ENCODE measurements at places on chromosomes 4 and X. TPM values are rescaled to one million over a fixed set of nuclear protein-coding genes. Genes with fewer than 3 reads are reported as not detected.
A peak's percentile ranks its signal among the peaks of the same experiment; 100 is the strongest.

- no peak overlapping the region for H3K4me3 ChIP-seq
- H3K4me1 ChIP-seq: peaks cover 4% of the 10 kb centered on the region
- no peaks in the 10 kb centered on the region for H3K36me3 ChIP-seq
- H3K27ac ChIP-seq: no peak overlapping the region
Measured at GRCh38 chr4:41628936-41629335, 91.0 kb downstream of the LIMCH1 start.

SMIM31 gene
- total RNA-seq: not detected

GRCh38 chrX:24672701-24673190 lies 21.0 kb upstream of the POLA1 start:
- no peak for DNase-seq
- no peaks in the 10 kb centered on the region for H3K36me3 ChIP-seq
- H3K4me3 ChIP-seq: no peak overlapping the region
- H3K27me3 ChIP-seq: no peaks in the 10 kb centered on the region
- H3K27ac ChIP-seq: no peak overlapping the region

SPANXA1 gene
- total RNA-seq: not detected

- peaks cover 6% of the 10 kb centered on the region for H3K4me1 ChIP-seq
- no peaks in the 10 kb centered on the region for H3K27me3 ChIP-seq
- DNase-seq: no peak
- H3K27ac ChIP-seq: no peak overlapping the region
Measured at GRCh38 chrX:15939737-15940136, 85.1 kb upstream of the AP1S2 start.

SORCS2 gene
- total RNA-seq: 29.5 TPM

GRCh38 chr4:184269879-184270430 lies 52.3 kb upstream of the ENPP6 start:
- H3K4me3 ChIP-seq: no peak overlapping the region
- H3K4me1 ChIP-seq: peaks cover 1% of the 10 kb centered on the region
- H3K27me3 ChIP-seq: no peaks in the 10 kb centered on the region
- DNase-seq: no peak
- H3K36me3 ChIP-seq: no peaks in the 10 kb centered on the region
- H3K27ac ChIP-seq: no peak overlapping the region

DNA sequence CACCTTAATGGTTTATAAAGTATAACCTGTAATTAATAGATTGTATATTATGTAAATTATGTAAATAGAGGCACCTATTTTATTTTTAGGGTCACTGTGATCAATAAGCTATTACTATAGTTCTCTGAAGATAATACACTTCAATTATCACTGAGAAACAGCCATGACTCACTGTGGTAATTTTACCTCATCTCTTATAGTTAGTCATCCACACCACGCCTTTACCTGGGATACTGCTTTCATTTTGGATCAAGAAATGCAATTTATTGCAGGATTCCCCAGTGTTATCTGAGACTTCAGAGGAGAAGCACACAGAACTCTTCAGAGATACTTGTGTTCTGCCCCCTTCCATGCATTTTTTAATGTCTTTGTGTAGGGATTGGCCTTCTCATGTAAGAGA lies 348.1 kb upstream of the ATOH1 start:
- no peaks in the 10 kb centered on the region for H3K36me3 ChIP-seq
- no peaks in the 10 kb centered on the region for H3K27me3 ChIP-seq
- H3K4me3 ChIP-seq: no peak overlapping the region
- no peaks in the 10 kb centered on the region for H3K4me1 ChIP-seq
- no peak overlapping the region for H3K27ac ChIP-seq
- DNase-seq: no peak

DNA sequence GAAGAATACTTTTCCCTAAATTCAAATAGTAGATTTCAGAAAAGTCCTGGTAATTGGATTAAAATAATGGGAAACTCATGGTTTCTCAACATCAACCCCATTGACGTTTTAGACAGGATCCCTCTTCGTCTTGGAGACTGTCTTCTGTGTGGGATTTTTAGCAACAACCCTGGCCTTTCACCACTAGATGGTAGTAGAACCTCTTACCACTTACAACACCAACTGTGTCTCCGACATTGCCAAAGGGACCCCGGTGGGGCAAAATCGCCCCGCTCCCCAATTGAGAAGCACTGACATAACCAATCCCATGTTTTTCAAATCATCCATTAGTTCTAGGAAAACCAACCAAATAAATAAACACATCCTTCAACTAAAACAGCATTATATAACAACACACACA lies 16.9 kb upstream of the ANOS1 start:
- peaks cover 4% of the 10 kb centered on the region for H3K27me3 ChIP-seq
- H3K4me1 ChIP-seq: peaks cover 2% of the 10 kb centered on the region
- no peaks in the 10 kb centered on the region for H3K36me3 ChIP-seq
- DNase-seq: no peak

DNA sequence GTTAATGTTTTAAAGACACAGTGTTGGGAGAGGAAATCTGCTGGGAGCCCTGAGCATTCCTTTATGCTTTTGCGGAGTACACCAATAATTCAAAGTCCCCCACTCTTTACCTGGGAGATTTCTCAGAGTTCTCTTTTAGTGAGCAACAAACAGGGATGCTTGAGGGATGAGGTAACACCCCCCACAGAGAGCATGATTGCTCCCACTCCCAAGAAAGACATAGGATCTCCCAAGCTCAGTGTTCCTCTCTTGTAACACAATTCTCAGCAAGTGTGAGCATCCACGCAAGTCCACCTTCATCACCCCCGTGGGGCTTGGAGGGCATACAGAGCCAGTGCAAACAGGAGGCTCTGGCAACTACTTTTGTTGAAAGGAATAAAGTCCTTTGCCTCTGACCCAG lies 36.1 kb downstream of the GSPT2 start:
- H3K36me3 ChIP-seq: no peaks in the 10 kb centered on the region
- no peaks in the 10 kb centered on the region for H3K27me3 ChIP-seq
- no peaks in the 10 kb centered on the region for H3K4me1 ChIP-seq

DNA sequence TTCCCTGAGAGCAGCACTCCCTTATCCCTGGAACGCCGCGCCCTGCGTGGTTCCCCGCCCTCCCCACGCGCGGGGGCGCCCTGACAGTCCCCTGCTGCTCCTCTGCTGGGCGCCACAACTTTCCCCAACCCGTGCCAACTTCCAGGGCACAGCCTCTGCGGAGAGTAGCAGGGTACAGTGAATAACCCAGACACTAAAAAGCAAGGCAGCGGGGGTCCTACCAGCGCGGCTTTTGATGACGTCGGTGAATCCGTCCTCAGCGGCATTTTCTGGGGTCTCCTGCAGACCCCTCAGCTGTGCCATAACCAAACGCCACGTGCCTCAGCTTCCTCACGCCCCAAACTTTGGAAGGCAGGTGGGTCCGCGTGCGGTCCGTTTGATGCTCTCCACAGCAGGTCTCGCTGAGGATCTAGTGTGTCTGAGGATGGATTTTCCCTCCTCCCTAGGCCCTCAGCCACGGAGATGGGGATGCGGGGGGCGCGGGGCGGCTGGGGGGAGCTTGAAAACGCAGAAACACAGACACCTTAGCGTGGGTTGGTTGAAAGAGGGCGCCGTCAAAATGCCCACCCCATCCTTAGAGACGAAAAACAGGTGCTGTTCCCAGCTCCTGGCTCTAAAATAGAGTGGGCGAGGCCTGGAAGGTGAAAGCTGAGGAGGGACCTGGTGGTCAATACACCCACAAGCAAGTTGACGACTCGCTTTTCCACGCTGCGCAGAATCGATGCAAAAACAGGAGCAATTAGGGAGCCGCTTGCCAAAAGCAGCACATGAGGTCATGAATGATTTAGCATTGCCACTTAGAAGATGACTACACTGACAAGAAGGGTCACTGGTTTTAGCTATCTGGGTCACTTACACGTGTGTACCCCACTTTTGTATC lies 405.6 kb downstream of the FAM47A start:
- no peaks in the 10 kb centered on the region for H3K27me3 ChIP-seq
- H3K4me1 ChIP-seq: peaks cover 7% of the 10 kb centered on the region

- H3K27ac ChIP-seq: no peak overlapping the region
- H3K27me3 ChIP-seq: no peaks in the 10 kb centered on the region
- no peak overlapping the region for H3K4me3 ChIP-seq
Measured at GRCh38 chrX:13898603-13899002, 81.7 kb upstream of the GPM6B start.

GRCh38 chrX:12332786-12333347 lies 194.6 kb downstream of the FRMPD4 start:
- H3K27ac ChIP-seq: no peak overlapping the region
- peaks cover 3% of the 10 kb centered on the region for H3K27me3 ChIP-seq
- no peaks in the 10 kb centered on the region for H3K36me3 ChIP-seq
- DNase-seq: no peak
- no peak overlapping the region for H3K4me3 ChIP-seq

SRPX gene
- total RNA-seq: 9.2 TPM

- H3K27me3 ChIP-seq: no peaks in the 10 kb centered on the region
- no peak overlapping the region for H3K4me3 ChIP-seq
- H3K36me3 ChIP-seq: no peaks in the 10 kb centered on the region
- H3K27ac ChIP-seq: no peak overlapping the region
Measured at GRCh38 chr4:41281038-41281634, 24.4 kb downstream of the UCHL1 start.

STATH gene
- not detected for total RNA-seq

DNA sequence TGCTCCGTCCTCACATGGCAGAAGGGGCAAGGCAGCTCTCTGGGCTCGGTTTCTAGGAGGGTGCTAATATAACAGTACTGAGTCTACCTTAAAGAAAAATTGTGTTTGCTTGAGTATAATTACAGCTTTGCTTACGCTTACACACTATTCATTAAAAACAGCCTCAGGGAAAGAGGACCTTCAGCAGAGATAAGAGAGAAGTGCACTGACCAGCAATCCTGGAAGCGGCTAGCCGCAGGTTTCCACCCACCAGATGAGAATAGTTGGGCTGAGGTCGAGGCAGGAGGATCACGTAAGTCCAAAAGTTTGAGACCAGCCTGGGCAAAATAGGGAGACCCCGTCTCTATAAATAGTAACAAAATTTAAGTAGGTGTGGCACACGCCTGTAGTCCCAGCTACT lies 15.2 kb upstream of the MRFAP1 start:
- H3K27me3 ChIP-seq: peaks cover 3% of the 10 kb centered on the region
- H3K27ac ChIP-seq: no peak overlapping the region
- H3K4me3 ChIP-seq: no peak overlapping the region
- peaks cover 1% of the 10 kb centered on the region for H3K4me1 ChIP-seq
- H3K36me3 ChIP-seq: no peaks in the 10 kb centered on the region
- DNase-seq: no peak

- peak overlapping the region; percentile 93 for H3K4me3 ChIP-seq
- no peak for DNase-seq
- H3K27ac ChIP-seq: peak overlapping the region; percentile 75
- H3K36me3 ChIP-seq: no peaks in the 10 kb centered on the region
Measured at GRCh38 chr4:82889287-82889686, 1.7 kb downstream of the SEC31A start.

DNA sequence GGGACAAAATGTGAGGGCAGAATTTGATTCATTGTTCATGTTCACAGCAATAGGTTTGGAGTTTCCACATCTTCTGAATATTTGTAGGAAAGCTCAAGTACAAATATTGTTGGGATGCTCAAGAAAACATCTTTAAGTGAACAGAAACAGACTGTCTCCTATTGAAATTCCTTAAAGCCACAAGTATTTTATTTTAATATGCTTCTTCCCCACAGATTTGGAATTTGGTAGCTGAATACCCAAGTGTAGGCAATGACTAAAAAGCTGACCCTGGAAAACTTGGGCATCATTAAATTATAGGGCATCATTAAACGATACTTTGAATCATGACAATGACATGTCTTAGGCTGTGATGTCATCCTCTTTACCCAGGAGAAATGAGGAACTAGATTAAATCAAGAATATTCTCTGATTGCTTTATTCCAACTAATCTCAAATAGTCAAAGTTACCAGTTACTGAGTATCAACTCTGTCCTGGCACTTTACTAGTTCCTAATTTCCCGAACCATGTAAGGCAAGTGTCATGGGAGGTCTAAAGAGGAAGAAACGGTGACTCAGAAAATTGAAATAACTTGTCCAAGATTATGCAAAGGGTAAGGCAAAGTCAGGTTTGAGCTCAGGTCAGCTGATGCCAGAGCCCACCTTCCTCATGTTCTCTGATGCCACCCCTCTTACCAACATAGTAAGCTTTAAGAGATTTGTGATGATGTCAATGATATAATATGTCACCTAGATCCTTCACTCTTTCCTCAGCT lies 223.1 kb upstream of the LEF1 start:
- H3K4me3 ChIP-seq: no peak overlapping the region
- no peaks in the 10 kb centered on the region for H3K36me3 ChIP-seq
- no peak for DNase-seq
- no peak overlapping the region for H3K27ac ChIP-seq
- peaks cover 2% of the 10 kb centered on the region for H3K4me1 ChIP-seq

DNA sequence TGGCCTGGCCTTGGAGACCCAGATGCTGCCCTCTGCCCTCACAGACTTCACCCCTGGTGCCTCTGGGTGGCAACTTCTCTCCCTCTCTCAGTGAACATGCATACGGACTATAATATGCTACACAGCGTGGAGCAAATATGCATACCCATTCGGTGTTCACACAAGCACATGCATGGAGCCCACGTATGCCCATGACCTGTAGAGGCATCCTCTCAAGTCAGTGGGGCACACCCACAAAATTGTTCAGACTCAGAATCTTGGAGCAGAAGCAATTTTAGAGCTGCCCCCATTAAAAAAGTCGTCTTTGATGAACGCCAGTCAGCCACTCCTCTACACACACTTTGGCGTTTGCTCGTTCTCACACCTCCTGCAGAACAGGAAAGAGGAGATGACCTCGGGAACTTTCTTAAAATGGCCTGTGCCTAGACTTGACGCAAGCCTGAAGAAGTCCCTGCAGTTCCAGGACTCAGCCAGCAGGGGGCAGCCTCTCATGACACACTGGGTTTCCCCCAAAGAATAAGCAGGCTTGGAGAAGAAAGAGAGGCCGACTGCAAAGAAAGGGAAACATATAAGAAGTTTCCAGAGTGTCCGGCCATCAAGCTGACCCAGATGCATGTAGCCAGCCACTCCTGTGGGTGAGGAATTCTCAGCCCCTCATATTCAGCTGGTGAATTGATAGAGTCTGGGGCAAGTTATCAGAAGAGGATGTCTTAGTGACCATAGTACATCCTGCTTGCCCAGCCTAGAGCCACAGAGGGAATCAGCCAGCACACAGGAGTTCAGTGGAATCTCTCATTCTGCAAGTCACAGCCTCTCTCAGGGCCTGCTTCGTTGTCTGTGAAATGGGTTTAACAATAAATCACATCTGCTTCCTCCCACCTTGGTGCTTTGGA lies 17.3 kb downstream of the APLN start:
- H3K36me3 ChIP-seq: no peaks in the 10 kb centered on the region
- no peak overlapping the region for H3K4me3 ChIP-seq
- H3K27me3 ChIP-seq: no peaks in the 10 kb centered on the region
- no peak overlapping the region for H3K27ac ChIP-seq
- peaks cover 4% of the 10 kb centered on the region for H3K4me1 ChIP-seq

RNF113A gene
- 19.1 TPM for total RNA-seq

- no peak overlapping the region for H3K27ac ChIP-seq
- no peak for DNase-seq
- H3K27me3 ChIP-seq: no peaks in the 10 kb centered on the region
- H3K36me3 ChIP-seq: no peaks in the 10 kb centered on the region
- H3K4me3 ChIP-seq: no peak overlapping the region
Measured at GRCh38 chrX:45083314-45083713, 117.4 kb downstream of the DIPK2B start.

CCDC120 gene
- 17.6 TPM for total RNA-seq

- no peaks in the 10 kb centered on the region for H3K36me3 ChIP-seq
- H3K27ac ChIP-seq: peak overlapping the region; percentile 97
- peak; percentile 37 for DNase-seq
- H3K4me3 ChIP-seq: peak overlapping the region; percentile 81
- peaks cover 4% of the 10 kb centered on the region for H3K4me1 ChIP-seq
Measured at GRCh38 chrX:3066555-3066954, 25.3 kb downstream of the ARSF start.

GRCh38 chr4:105357258-105357980 lies 116.4 kb downstream of the PPA2 start:
- H3K27me3 ChIP-seq: no peaks in the 10 kb centered on the region
- H3K36me3 ChIP-seq: no peaks in the 10 kb centered on the region
- H3K27ac ChIP-seq: no peak overlapping the region
- H3K4me3 ChIP-seq: no peak overlapping the region
- peaks cover 6% of the 10 kb centered on the region for H3K4me1 ChIP-seq
- no peak for DNase-seq

Measured in glutamatergic neuron (in vitro differentiated cells).